ENCODE measurements at places on chromosomes 5 and 9.
A peak's percentile ranks its signal among the peaks of the same experiment; 100 is the strongest.

DNA sequence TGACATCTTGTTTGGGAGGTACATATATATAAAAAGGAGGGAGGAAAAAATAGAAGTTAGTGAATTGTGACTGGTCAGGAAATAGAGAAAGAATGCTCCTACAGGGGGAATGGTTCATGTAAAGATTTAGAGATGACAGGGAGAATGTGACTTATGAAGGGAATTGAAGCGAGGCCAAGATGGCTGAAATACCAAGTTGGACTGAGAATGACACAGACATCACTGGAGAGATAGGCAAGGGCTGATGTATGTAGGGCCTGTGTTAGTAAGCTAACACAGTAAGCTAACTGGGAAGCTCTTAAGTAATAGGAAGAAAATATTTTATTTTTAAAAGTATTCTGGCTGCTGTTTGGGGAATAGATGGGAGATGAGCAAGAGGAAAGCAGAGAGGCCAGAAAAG, 286.3 kb downstream of the NNT start:
- DNase-seq = no peak

DNA sequence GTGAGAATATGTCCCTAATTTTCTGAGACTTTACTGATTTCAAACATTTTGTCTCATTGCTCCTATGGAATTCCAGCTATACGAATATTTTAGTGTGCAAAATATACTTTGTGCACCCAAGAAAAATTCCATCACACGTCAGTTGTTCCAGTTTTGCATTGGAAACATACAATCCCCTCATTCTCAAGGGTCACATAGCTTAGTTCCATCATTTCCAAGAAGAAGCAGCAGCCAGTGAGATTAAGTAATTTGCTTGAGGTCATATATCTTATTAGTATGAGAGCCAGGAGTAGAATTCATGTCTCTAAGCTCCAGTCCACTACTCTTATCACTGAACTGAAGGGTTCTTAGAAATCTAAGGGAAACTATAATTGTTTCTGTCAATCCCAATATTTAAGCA, 746.7 kb upstream of the C9orf72 start:
- DNase-seq = no peak

DNA sequence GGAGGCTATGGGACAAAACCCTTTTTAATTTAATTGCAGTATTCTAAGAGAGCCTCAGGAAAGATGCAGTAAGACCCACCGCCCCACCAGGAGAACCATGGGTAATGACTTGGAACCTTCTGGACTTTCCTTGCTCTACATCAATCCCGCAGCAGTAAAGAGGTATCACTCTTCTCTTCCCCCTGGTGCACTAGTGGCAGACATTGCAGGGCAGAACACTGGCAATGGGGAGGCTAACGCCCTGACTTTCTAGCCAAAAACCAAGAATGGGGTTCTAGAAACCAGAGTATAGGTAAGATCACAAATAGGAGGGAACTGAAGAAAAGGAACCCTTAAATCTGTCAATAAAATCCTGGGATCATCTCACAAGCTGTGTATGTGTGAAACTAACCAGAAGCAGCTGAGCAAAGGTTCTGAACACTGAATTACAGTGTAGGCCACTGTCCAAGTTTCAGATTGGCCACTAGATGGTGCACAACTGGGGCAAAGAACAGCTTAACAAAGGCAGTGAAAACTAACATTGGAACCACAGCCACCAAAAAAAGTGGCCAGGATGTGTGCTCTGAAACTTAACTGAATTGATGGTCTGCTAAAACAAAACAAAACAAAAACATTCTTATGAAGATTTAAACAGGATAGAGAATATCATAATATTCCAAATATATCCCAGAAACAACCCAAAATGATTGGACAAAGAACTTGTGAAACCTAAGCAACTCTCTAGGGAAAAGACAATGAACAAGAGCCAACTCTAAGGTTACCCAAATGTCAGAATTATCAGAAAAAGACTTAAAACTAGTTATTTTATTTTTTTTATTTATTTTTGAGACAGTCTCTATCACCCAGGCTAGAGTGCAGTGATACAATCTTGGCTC, 6.6 kb upstream of the FAM151B start:
- DNase-seq = no peak

DNA sequence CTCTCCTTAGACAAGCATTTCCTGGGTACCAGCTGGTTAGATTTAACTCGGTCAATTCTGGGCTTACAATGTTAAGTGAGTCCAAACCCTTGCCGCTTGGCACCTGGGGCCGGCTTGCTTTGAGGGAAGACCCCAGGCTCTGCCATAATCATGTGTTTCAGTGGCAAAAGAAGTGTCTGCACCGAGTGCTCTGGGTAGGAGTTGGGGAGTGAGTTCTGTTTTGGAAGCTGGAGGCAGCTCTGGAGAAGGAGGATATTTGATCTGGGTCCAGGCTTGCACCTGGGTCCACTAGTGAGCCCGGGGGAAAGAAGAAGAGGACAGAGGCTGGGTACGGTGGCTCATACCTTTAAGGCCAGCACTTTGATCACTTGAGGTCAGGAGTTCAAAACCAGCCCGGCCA, 8.4 kb upstream of the OLFM1 start:
- DNase-seq = no peak

DNA sequence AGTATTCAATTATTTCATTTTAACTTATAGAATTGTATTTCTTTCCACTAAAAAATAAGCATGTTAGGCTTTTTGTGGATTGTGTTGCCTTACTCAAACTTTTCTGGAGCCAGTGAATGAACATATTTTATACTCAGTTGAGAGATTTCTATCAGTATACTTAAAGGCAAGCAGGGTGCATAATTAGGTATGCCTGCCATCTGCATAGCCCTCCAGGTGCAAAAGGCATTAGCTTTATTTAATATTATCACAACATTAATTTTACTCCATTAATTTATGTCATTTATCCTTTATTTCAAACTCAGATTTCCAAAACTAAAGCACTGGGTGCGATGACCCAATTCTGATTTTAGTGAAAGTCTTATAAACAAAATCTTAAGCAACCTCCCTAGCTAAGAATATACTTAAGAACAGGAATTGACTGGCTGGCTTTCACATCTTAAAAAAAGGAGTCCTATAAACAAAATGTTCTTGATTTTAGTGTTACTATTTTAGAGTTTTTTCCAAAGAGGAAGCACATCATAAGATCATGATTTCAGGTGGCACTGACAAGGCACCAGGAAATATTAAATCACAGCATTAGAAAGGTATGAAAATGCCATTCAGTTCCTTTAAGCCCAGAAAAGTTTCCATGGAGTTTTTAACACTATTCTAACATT, 178.4 kb downstream of the MPDZ start:
- no peak for DNase-seq

DNA sequence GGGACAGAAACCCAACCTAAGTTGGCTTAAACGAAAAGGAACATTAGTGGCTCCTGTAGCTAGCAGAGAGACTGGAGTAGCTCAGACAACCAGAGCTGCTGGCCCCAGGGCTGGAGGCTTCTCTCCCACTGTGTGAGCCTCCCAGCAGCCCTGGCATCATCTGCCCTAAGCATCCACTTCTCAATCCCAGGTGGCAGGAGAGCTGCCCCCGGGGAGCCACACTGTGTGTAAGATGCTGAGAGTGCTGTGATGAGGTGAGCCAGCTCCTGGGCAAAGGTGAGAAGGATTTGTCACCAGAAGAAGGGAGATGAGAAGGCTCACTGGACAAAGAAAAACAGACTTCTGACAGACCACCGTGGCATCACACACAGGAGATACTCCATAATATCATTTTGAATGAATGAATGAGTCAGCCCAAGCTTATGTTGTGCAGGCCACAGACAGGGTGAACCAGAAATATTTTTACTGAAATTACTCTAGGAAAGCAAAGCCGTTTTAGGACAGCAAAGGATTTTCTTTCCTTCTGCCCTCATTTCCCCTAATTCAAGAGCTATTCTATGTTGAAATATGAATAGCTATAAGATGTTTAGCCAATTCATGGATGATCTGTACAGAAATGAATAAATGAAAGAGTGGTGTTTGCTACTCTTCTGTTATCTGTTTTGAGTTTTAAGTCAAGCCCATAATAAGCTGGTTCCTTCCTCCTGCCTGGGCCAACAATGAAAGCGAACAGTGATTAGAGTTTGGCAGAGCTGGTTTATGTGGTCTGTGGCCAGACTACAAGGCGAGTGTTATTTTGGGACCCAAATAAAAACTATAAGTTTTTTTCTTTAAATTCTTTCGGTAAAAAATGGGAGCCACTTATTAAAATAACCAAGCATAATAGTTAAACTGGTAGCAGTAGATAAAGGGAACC, 57.4 kb upstream of the ECM2 start:
- DNase-seq = no peak

DNA sequence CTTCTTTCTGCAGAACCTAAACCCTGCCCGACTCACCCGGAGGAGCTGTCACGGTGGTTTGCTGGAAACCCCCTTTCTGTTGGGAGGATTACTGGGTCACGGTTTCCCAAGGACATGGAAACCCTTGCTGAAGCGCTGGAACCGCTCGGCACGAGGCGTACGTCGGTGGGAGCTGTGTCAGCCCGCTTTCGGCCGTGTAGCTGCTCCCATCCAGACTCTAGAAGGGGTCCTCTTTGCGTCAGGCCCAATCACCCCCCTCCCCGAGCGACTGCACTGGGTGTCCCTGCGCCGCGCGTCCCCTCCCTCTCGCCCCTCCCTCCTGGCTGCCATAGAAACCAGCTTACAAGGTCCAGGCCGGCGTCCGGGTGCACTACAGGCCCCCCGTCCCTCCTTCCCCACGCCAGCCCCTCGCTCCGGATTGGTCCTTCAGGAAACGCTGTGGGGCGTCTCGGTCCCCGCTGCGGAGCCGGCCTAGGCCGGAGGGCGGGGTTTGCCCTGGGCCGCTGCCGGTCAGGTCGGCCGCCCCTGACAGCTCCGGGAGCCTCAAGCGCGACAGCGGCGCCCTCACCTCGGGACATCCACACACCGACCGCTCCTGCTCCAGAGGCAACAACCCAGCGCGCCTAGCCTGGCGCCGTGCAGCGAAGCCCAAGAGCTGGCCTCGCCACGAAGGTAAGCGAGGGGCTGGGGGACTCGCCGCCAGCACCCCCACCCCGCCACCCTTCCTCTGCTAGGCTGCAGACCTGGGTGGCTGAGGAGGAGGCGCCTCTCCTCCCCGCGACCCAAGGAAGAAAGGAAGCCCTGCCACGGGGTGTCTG, at the start of gene NIM1K:
Gene NIM1K, plus strand, starts transcription at position 486 of the 818 bp plus-strand sequence. CDS start 53,551 bp downstream, outside the sequence.
- DNase-seq = no peak

- DNase-seq = no peak
These were observed 2.1 kb downstream of the ECPAS start for GRCh38 chr9:111481885-111482636.

- no peak for DNase-seq
These were observed 82.7 kb downstream of the ZSWIM6 start for GRCh38 chr5:61414806-61415205.

GRCh38 chr5:34550964-34551363, 105.2 kb upstream of the RAI14 start:
- no peak for DNase-seq

DNA sequence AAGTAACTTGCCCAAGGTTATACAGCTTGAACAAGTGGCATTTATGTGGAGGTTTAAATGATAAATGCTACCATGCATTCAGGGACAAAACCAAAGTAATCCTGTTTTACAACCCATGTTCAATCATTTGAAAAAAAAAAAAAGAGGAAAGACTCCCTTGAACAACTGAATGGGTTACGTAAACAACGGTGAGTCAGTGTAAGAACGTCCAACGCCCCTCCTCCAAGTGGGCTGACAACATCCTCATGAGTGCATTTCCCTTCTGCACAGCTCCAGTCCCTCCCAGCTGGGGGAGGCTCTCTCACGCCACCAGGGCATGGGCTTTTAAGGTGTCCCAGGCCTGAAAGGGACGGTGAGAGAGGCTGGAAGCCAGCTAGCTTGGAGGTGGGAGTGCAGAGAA, 90.0 kb downstream of the PRRT1B start:
- DNase-seq = peak; percentile 68

GRCh38 chr5:181170996-181171395, 23.6 kb downstream of the OR2V2 start:
- no peak for DNase-seq

GRCh38 chr9:1007312-1007711, 30.9 kb downstream of the DMRT3 start:
- DNase-seq = no peak

DNA sequence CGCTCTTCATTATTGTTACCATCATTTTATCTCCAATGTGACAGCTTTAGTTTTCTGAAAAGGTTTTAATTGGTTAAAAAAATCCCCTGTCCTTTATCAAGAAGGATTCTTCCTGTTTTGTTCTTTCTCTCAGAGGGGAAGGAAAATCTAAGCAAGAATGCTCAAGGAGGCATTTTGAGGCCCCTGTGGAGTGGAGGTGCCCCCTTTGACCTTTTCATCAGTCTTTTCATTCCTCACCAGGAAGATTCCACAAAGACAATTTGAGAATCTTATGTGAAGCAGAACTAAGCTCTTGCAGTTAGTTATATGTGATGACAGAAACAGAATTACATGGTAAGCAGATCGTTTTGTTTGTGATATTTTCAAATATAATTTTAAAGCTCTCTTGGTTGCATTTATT, 489.6 kb downstream of the MAN2A1 start:
- no peak for DNase-seq

DNA sequence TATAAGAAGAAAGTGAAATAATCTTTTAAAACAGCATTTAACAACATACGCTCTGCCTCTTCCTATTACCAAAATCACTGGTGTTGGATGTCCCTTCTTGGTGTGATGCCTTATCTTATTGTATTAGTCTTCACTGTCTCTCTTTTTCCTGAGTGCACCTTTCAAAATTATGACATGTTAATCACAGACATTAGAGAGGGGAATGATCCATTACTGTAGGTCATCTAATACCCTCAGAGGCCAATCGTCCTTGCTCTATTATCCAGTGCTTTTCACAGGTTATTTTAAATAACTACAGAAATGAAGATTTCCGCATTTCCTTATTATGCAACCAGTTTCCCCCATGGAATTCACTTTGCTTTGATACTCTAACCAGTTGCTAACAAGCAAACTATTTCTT, 1292.7 kb downstream of the MAT2B start:
- no peak for DNase-seq

GRCh38 chr9:134373269-134373668, 47.0 kb downstream of the RXRA start:
- DNase-seq = no peak

DNA sequence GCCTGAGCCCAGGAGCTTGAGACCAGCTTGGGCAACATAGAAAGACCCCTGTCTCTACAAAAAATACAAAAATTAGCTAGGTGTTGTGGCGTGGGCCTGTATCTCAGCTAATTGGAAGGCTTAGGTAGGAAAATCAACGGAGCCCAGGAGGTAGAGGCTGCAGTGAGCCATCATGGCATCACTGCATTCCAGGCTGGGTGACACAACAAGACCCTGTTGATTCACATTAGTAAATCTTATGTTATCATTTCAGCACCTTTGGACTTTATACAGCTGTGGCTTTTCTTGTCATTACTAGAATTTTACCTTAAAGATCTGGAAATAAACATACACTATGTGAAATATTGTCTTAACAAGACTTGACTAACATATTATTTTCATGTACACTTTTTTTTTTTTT, 185.0 kb downstream of the ZNF608 start:
- no peak for DNase-seq

- no peak for DNase-seq
These were observed 516.1 kb downstream of the EFNA5 start for GRCh38 chr5:107154593-107154992.

DNA sequence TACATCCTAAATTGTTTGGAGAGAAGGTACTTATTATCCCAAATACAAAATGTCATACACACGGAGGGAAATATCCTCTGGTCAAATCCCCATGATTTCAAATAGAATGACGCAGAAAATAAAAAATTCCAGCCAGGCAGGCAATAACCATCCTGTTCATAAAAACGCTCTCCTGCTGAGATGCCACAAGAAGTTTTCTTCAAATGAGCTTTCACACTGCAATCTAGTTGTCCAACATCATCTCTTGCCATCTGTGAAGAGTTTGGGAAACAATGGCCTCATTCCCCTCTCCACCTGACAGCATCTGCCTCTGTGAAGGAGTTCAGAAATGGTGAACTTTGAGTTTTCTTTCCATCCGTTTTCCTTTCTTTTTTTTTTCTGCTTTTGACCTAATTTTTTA, 83.3 kb upstream of the SLC30A5 start:
- no peak for DNase-seq
